SK-N-SH treated with all-trans-retinoic acid at 6 μM for 48 hours (cell line): ENCODE measurements at places on chromosomes 4 and X.

- ATAC-seq, result peak; percentile 82
These were observed 62.6 kb upstream of the TSPAN5 start for GRCh38 chr4:98720871-98721480.

DNA sequence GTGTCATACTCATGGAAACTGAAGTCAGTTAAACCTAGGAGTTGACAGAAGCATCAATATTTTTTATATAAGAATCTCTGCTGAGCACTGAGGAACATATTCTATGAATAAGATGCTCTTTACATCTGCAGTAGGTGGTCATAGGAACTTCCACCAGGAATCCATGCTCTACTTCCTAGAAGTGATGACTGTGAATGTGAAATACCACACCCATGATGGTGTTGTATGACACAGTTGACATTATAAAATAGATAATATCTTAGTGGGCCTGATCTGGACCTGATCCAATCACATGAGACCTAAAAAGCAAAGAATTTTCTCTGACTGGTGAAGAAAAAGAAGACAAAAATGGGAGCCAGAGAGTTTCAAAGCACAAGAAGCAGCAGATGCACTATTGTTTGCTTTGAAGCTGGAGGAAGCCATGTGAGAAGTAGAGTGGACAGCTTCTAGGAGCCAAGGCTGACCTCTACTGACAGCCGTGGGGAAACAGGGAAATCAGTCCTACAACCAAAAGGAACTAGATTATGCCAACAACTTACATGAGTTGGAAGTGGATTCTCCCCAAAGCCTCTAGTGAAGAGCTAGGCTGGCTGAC, 68.6 kb upstream of the HS3ST1 start:
- no peak for ATAC-seq

DNA sequence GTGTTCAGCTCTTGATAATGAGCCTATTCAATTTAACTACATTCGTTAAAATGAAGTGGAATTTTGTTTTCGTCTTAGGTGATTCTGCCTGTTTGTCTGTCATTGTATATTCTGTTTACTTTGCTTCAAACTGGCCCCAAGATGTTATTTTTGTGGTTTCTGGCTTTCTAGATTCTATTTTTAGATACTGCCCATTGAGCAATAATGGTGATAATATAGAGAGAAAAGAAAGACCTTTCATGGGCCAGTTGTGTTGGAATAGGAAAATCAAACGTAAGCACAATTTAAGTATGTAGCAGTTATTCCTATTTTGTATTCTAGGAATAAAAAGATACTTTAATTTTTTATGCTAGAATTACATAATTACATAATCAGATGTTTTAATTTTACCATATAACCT, 4.0 kb downstream of the CDKN2AIP start:
- no peak for ATAC-seq

DNA sequence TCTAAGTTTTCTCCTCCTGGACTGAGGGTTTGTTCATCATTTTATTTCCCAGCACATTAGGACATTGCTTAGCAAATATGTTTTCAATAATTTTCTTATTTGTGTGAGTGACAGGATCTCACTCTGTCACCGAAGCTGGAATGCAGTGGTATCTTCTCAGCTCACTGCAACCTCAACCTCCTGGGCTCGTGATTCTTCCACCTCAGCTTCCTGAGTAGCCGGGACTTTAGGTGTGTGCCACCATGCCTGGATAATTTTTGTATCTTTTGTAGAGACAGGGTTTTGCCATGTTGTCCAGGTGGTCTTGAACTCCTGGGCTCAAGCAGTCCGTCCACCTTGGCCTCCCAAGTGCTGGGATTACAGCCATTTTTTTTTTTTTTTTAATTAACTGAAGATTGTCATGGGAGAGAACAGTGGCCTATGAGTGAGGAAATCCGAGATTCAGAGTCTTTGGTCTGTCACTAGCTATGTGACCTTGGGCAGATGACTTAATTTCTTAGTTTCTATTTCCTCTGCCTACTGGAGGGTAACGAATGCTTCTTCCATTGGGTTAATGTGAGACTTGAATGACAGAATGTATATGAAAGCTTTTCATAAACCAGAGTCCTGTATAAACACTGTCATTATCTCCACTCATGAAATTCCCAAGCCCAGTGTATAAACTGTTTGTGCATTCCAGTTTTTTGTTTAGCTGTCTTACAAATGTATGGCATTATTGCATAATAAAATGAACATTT, 23.9 kb downstream of the MOB1B start:
- ATAC-seq, result no peak

GRCh38 chr4:76850010-76850441, 47.9 kb downstream of the SOWAHB start:
- ATAC-seq, result peak; percentile 88

DNA sequence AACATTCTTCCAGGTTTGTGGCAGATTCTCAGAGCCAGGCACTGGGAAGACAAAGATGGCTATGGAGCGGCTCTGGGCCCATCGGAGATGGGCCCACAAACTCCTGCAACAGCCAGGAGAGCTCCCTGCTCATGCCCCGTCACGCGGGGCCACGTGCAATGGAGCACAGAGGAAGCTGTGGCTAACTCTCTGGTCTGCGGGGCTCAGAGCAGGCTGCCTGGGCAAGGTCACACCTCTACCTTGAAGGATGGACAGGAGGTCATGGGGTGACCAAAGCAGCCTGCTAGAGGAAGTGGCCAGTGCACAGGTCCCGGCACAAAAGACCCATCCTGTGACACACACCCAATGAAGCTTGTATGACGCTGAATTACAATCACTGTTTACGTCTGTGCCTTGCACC, 45.2 kb downstream of the C4orf50 start:
- no peak for ATAC-seq
